Thyroid gland (tissue), 4 donors: ENCODE measurements at places on chromosomes 6 and 20. TPM values are rescaled to one million over a fixed set of nuclear protein-coding genes. Genes with fewer than 3 reads are reported as not detected.

The DEFB110 gene
- total RNA-seq, result not detected

The OR2H1 gene
- total RNA-seq, result not detected

The HRH3 gene
- total RNA-seq, result not detected

The SERINC1 gene
- total RNA-seq, result 241 TPM

- no peak for DNase-seq
Measured at GRCh38 chr20:32672982-32673851, 524 bp downstream of the C20orf203 start.

- DNase-seq, result peak; percentile 76
Measured at GRCh38 chr6:6721606-6722005, 133.1 kb downstream of the LY86 start.

- no peak for DNase-seq
Measured at GRCh38 chr6:14621518-14621917, 503.9 kb downstream of the CD83 start.

GRCh38 chr6:99816795-99817194, 177.2 kb downstream of the MCHR2 start:
- DNase-seq, result no peak

- DNase-seq, result no peak
Measured at GRCh38 chr6:20497216-20498040, 36.8 kb upstream of the CDKAL1 start.

DNA sequence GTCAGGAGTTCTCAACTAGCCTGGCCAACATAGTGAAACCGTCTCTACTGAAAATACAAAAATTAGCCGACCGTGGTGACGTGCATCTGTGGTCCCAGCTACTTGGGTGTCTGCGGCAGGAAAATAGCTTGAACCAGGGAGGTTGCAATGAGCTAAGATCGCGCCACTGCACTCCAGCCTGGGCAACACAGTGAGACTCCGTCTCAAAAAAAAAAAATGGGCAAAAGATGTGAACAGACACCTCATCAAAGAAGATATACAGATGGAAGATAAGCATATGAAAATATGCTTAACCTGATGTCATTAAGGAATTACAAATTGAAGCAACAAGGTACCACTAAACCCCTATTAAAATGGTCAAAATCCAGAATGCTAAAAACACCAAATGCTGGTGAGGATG, 9.2 kb upstream of the HSPA12B start:
- DNase-seq, result no peak

- no peak for DNase-seq
Measured at GRCh38 chr6:14881398-14881797, 364.5 kb upstream of the JARID2 start.

DNA sequence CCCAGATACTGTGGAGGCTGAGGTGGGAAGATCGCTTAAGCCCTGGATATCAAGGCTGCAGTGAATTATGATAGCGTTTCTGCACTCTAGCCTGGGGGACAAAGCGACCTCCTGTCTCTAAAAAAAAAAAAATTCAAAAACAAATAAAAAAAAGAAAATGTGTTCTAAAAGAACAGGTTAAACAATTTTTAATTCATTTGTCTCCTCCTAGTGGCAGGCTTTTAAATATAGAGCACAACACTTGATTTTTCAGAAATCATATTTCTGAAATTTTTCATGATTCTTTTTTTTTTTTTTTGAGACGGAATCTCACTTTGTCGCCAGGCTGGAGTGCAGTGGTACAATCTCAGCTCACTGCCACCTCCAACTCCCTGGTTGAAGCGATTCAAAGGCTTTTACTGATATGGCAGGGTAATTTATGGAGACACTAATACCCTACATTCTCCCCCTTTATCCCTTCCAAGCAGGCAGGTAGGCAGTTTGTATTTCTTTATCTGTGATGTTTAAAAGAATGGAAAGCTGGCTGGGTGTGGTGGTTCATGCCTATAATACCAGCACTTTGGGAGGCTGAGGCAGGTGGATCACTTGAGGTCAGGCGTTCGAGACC, 8.7 kb upstream of the GTF3C6 start:
- no peak for DNase-seq

DNA sequence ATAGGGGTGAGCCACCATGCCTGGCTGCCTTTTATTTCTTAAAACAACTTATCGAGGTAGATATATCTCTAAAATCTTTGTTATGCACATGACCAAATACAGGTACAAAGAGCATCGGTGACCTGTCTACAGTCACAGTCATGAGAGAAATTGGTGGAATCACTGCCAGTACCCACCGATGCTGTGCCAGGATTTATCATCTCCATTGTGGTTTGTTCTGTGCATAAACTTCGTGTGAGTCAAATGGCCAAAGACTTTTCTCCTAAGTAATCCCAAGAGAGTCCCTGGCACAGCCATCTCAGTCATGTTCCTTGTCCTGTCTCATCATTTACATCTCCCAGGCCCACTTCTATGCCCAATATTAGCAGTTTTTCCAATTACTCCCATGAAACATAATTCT, 9.0 kb downstream of the GSTA3 start:
- DNase-seq, result no peak

GRCh38 chr6:13428583-13429405, 58.6 kb downstream of the GFOD1 start:
- DNase-seq, result no peak

- DNase-seq, result no peak
Measured at GRCh38 chr20:14561741-14562221, 224.4 kb upstream of the FLRT3 start.

GRCh38 chr6:118223316-118223715, 316.3 kb downstream of the SLC35F1 start:
- DNase-seq, result no peak
